ENCODE measurements at places on chromosomes 12 and 14. TPM values are rescaled to one million over a fixed set of nuclear protein-coding genes. Genes with fewer than 3 reads are reported as not detected.

Gene GDF3
- not detected for total RNA-seq

GRCh38 chr14:91493169-91493568 lies 16.9 kb downstream of the PPP4R3A start:
- DNase-seq, result no peak

GRCh38 chr12:124543052-124543589 lies 24.3 kb downstream of the NCOR2 start:
- no peak for DNase-seq

DNA sequence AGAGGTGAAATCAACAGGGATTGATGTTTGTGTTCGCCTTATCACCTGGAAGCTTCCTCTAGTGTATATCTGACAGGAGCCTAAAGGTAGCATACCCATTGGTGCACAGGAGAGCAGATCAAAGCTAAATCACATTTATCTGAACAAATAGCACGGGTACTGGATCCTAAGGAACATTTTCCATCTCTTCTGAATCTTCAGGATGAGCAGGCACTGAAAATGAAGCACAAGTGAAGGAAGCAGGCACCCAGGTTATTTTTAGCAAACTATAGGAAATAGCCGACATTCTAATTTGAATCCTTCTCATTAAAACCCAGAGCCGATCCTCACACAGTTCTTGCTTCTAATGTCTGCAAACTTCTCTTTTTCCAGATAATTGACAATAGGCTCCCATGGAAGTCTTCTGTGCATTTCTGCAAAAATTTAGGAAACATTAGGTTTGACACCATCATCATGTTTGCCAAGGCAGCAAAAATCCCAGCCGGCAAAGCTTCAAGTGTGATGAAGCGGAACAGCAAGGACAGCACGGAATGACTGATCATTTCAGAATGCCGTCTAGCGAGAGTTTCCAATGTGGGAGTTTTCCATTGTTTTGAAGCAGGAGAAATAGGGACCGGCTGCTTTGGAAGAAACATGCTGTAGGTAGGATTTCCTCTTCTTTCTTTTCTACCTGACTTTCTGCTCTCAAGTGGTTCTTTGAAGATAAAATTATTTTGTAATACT lies 24.3 kb upstream of the RGS6 start:
- DNase-seq, result peak; percentile 9

Gene LBHD2
- total RNA-seq, result not detected

GRCh38 chr14:71187633-71188356 lies 280.5 kb downstream of the PCNX1 start:
- peak; percentile 29 for DNase-seq

DNA sequence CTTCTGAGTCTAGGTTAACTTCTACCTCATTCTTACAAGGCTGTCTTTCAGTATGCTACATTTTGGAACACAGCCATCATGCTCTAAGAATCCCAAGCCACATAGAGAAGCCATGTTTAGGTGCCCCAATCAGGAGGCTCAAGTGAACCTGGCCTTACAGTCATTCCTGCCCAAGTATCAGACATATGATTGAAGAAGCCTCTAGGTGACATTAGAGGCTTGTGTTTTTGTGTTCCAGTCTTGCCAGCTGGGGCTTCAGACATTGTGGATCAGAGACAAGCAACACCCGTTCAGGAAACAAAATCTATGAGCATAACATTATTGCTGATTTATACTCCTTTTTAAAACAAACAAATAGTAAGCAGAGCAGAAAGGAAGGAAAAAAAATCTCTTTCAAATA lies 8.1 kb upstream of the SLC16A7 start:
- no peak for DNase-seq

Gene TMEM63C
- 1.5 TPM for total RNA-seq

- peak; percentile 85 for DNase-seq
These were observed 9.8 kb upstream of the ZNF385A start for GRCh38 chr12:54394281-54394719.

DNA sequence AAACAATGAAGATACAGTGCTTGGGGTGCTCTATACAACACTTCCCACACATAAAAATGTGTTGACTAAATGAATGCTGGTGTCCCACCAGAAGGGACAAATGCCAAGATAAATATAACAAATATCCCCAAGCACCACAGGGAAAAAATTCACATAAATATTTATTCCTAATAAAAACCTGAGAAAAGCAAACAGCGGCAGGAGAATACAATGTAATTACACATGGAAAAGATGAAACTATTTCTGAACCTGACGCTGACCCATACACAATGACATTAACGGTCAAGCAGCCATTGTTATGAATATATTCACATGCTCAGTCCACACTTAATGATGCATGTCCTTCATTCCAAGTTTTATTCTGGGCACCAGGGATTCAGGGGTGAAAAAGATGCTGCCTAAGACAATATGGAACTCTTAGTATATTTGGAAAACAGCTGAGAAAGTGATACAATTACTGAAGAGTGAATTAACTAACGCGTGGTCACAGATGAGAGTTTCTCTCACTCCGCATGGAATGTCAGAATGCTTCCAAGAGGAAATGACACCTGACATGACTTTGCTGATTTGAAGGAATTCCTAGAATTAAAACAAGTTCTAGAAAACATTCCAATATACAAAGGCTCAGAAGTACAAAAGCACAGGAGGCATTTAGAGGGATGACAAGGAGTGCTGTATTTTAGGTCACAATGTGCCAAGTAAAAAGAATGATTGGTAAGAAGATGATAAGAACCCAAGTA lies 27.9 kb upstream of the PTPRR start:
- DNase-seq, result no peak

GRCh38 chr12:33253178-33253577 lies 186.4 kb downstream of the SYT10 start:
- DNase-seq, result no peak

- peak; percentile 2 for DNase-seq
These were observed 908 bp upstream of the CDKL1 start for GRCh38 chr14:50397390-50398188.

- peak; percentile 48 for DNase-seq
These were observed 764 bp downstream of the RBM25 start for GRCh38 chr14:73058922-73059673.

- no peak for DNase-seq
These were observed 118.5 kb upstream of the FRMD6 start for GRCh38 chr14:51533160-51533559.

Gene ERBB3
- 8.8 TPM for total RNA-seq

Gene RDH11
- 90.6 TPM for total RNA-seq

Gene MYF5
- total RNA-seq, result not detected

GRCh38 chr14:100309028-100309737 lies 2.9 kb upstream of the SLC25A29 start:
- DNase-seq, result no peak

DNA sequence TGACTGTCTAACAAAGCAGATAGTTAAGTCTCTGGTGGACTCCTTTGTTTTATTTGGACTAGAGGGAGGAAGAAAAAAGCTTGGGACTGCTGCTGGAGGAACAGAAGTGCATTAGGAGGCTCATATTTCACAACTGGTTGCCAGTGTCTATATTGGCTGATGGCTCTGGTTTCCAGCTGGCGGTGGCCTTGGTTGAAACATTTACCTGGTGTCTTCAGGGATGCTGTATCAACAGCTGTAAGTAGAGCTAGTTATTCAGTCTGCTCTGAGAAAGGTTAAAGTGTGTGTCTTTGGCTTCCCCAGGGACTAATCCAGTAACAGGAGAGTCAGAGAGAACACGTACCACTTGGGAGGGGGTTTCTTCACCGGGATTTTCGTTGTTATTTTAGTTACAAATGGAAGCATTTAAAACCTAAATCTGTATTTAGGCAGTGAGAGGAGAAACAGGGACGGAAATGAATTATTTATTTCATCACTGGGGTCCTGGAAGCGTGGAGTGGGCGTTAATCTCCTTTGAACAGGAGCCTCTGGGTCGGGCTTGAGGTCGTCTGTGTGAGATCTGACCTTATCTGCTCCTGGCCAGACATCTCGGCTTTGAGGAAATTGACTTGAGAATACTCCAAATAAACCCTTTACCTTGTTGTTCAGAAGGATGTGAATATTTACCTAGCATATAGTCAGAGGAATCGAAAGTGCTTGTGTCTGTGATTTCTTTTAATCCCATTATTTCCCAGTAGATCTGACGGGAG lies 149.9 kb downstream of the NRXN3 start:
- peak; percentile 11 for DNase-seq

DNA sequence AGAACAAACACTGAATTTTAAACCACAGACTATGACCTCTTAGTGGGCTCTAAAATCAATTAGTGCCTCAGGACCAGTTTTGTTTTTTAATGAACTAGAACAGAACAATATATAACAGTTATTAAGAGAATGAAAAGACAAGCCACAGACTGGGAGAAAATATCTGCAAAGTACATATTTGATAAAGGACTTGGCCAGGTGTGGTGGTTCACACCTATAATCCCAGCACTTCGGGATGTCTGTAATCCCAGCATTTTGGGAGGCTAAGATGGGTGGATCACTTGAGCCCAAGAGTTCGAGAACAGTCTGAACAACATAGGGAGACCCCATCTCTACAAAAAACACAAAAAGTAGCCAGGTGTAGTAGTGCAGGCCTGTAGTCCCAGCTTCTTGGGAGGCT lies 36.2 kb downstream of the PPP1R13B start:
- no peak for DNase-seq

GRCh38 chr14:33026850-33027430 lies 88.3 kb downstream of the NPAS3 start:
- DNase-seq, result no peak

GRCh38 chr14:33165926-33166289 lies 227.2 kb downstream of the NPAS3 start:
- no peak for DNase-seq

Gene LGR5
- total RNA-seq, result 0.71 TPM

Gene HSP90B1
- total RNA-seq, result 588 TPM

Gene PRB2
- total RNA-seq, result not detected

Gene CCND2
- 103 TPM for total RNA-seq

DNA sequence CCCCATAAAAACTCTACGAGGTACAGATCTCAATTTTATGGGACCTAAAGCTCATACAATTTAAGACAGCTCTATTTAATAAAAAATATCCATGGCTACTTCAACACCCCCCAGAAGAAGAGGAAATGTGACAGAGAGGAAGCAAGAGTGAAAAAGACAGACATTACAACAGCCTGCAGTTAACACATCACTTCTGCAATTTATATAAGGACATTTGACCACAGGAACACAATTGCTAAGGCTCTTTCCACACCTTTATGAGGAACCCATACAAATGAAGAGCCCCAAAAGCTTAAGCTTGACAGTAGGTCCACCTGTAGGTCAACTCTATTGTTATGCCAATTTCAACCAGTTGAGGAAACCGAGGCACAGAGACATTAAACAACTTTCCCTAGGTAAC lies 5.6 kb downstream of the OR10P1 start:
- DNase-seq, result no peak

DNA sequence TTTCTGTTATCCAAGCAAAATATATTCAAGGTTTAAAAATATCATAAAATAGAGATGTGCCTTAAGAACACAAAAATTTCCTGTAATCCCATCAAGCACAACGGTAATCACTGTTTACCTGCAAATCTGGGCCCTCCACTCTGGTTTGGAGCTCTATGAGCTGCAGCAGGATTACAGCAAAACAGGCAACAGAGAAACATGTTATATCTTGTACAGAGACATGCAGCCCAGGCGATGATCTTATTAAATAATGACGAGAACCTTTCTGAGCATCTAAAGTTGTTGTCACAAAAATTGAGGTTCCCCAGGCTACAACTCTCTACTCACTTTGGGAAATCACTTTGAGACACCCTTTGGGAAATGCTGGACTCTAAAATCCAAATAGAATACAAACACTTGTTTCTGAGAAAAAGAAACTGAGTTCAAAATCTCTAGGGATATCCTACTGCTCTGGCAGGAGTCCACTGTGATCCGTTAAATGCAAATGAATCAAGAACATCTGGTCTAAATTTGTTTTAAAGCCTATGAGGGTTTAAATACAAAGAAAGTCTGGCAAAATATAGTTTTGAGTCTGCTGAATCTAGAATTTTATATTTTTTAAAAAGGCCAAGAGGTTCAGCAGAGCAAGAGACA lies 36.3 kb downstream of the STON2 start:
- DNase-seq, result no peak

Gene AMHR2
- 0.34 TPM for total RNA-seq

GRCh38 chr14:76884853-76885276 lies 58.7 kb downstream of the LRRC74A start:
- no peak for DNase-seq

Gene DAO
- total RNA-seq, result not detected

DNA sequence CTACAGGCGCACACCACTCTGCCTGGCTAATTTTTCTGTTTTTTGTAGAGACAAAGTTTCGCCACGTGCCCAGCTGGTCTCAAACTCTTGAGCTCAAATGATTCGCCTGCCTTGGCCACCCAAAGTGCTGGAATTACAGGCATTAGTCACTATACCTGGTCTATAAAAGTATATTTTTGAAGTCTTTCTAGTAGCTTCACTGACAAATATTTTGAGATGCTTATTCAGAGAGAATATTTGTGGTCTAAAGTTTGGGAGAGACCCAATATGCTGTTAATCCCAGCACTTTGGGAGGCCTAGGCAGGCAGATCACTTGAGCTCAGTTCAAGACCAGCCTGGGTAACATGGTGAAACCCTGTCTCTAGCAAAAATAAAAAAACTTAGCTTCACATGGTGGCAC lies 22.0 kb upstream of the PPP1R12A start:
- DNase-seq, result no peak

GRCh38 chr12:94875525-94875924 lies 128.0 kb downstream of the NDUFA12 start:
- DNase-seq, result peak; percentile 55

Gene EMP1
- 0.43 TPM for total RNA-seq

- DNase-seq, result no peak
These were observed 79.0 kb downstream of the PLCZ1 start for GRCh38 chr12:18658829-18659228.

Gene ERP27
- not detected for total RNA-seq

DNA sequence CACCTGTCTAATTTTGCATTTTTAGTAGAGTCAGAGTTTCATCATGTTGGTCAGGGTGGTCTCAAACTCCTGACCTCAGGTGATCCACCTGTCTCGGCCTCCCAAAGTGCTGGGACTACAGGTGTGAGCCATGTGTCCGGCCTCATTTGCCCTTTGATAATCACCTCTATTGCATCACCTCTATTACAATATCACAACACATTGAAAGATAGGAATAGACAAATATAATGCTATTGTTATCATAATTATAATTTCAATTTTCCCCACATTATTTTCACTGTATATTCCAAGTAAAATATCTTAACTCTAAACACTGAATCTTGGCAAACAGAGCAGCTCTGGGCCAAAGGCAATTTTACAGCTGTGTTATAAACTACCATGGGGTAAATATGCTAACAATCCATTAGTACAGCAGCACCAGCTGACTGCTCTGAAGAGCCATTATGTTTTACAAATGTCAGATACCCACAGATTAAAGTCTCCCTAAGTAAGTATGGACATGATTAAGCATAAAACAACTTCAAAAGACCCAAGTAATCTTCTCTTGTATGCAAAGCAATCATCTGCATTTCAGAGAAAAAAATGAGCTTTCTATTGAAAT lies 173.2 kb downstream of the MED13L start:
- DNase-seq, result no peak

DNA sequence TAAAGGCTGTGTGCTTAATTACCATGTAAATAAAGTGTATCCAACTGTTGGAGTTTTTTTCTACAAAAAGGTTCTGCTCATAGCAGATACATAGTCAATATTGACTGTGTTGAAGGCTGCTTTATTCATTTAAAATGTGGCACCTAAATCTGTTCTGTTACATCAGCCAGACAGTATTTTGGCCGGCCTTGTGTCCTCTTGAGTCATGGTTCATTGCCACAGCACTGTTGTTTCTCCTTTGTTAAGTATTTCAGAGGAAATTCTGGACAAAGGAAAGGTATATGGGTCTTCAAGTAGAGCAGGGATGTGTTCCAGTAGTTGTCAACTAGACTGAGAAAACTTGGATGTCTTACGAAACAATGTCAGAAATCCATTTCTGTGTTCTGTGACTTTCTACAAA lies 95.5 kb downstream of the SLC38A6 start:
- DNase-seq, result no peak

- DNase-seq, result no peak
These were observed 172.2 kb upstream of the ATP2B1 start for GRCh38 chr12:89880690-89881350.

All from neural progenitor cell (in vitro differentiated cells).